A549 treated with Hydrocortisone at 1 μM for 4 hours (cell line): ENCODE measurements at places on chromosomes 1 and 21. TPM values are rescaled to one million over a fixed set of nuclear protein-coding genes. Genes with fewer than 3 reads are reported as not detected.

Gene WDR26
- total RNA-seq = 30.2 to 42.6 TPM (median 33.8 TPM) in 5 replicates

Gene PEAR1
- total RNA-seq = 5.9 to 7.6 TPM (median 6.4 TPM) in 5 replicates

Gene OPRD1
- 0.02 to 0.07 TPM (median 0.03 TPM) in 4 of 5 replicates, not detected in the other for total RNA-seq

Gene ASCL5
- 0.08 to 0.21 TPM (median 0.15 TPM) in 3 of 5 replicates, not detected in the others for total RNA-seq

Gene MFAP2
- 0.54 to 1.2 TPM (median 0.95 TPM) in 5 replicates for total RNA-seq

Gene NBPF8
- 3.8 to 5.8 TPM (median 4.6 TPM) in 5 replicates for total RNA-seq

Gene TMEM54
- total RNA-seq = 26.2 to 45.3 TPM (median 41.0 TPM) in 5 replicates

Gene MARK1
- total RNA-seq = 0.06 to 0.32 TPM (median 0.10 TPM) in 5 replicates

Gene CRYBG2
- total RNA-seq = 1.2 to 2.2 TPM (median 1.5 TPM) in 5 replicates

Gene CHODL
- not detected in 5 replicates for total RNA-seq

Gene GRHL3
- total RNA-seq = 0.79 to 1.0 TPM (median 0.84 TPM) in 5 replicates

Gene RHBDL2
- 1.7 to 2.3 TPM (median 2.1 TPM) in 5 replicates for total RNA-seq

Gene CD247
- total RNA-seq = 0.38 to 0.83 TPM (median 0.61 TPM) in 5 replicates

Gene ALX3
- total RNA-seq = not detected in 5 replicates

Gene PODN
- 0.05 TPM in 1 of 5 replicates, not detected in the others for total RNA-seq

Gene OR2AK2
- total RNA-seq = not detected in 5 replicates

Gene PCAT6
- total RNA-seq = 2.6 to 4.2 TPM (median 3.8 TPM) in 5 replicates

Gene HSPB7
- total RNA-seq = 0.05 to 0.14 TPM (median 0.07 TPM) in 4 of 5 replicates, not detected in the other

Gene PBX1
- 10.0 to 14.7 TPM (median 13.5 TPM) in 5 replicates for total RNA-seq

Gene RSRP1
- 18.9 to 26.0 TPM (median 21.4 TPM) in 5 replicates for total RNA-seq

Gene SH2D5
- 12.1 to 17.9 TPM (median 15.3 TPM) in 5 replicates for total RNA-seq

Gene CD1E
- total RNA-seq = not detected in 5 replicates

Gene SLC45A3
- 4.5 to 5.6 TPM (median 5.5 TPM) in 5 replicates for total RNA-seq

Gene AHDC1
- 18.0 to 27.0 TPM (median 26.3 TPM) in 5 replicates for total RNA-seq

Gene SPRR1B
- total RNA-seq = not detected in 5 replicates

Gene NPR1
- 1.6 to 2.5 TPM (median 1.9 TPM) in 5 replicates for total RNA-seq

Gene SMPDL3B
- 1.3 to 1.6 TPM (median 1.4 TPM) in 5 replicates for total RNA-seq

Gene RGSL1
- total RNA-seq = not detected in 5 replicates

Gene CCDC24
- total RNA-seq = 6.4 to 8.1 TPM (median 7.5 TPM) in 5 replicates

Gene WNT9A
- total RNA-seq = 5.6 to 8.6 TPM (median 7.2 TPM) in 5 replicates

Gene DENND2D
- total RNA-seq = 1.0 to 1.8 TPM (median 1.2 TPM) in 5 replicates

Gene RGS16
- total RNA-seq = 0.18 to 0.45 TPM (median 0.24 TPM) in 5 replicates

Gene SERBP1
- 187 to 246 TPM (median 196 TPM) in 5 replicates for total RNA-seq

Gene S100A9
- 0.46 to 1.2 TPM (median 0.75 TPM) in 4 of 5 replicates, not detected in the other for total RNA-seq

Gene SH2D1B
- total RNA-seq = 0.06 to 0.15 TPM (median 0.12 TPM) in 5 replicates
